ENCODE measurements at places on chromosomes 3 and 15.

DNA sequence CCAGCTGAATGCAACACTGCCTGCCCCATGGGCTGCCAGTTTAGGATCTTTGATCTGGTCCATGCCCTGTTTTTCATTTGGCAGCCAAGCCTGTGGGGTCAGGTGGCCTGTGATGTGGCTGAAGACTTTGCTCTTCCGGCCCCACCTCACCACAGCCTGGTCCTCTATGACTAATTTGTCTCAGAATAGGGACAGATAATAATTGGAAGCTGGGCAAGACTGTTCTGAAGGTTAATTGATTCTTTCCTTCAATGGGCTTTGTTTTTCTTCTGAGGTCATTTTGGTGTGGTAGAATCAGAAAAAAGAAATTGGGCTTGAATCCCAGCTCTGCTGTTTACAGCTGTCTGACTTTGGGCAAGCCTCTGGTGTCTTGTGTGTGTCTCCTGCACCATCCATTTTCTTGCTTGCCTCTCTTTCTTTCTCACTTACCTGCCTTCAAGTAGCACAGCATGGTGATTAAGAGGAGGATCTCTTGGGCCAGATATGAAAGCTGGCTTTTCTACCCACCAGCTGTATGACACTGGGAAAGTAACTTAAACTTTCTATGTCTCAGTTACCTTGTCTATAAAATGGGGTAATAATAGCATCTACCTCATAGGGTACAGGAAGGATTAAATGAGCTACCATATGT, 24.2 kb downstream of the ABHD2 start:
- peak; percentile 72 for DNase-seq

- no peak for DNase-seq
These were observed 13.1 kb upstream of the DNASE1L3 start for GRCh38 chr3:58223855-58224254.

- no peak for DNase-seq
These were observed 78.9 kb downstream of the FAM81A start for GRCh38 chr15:59516655-59517461.

DNA sequence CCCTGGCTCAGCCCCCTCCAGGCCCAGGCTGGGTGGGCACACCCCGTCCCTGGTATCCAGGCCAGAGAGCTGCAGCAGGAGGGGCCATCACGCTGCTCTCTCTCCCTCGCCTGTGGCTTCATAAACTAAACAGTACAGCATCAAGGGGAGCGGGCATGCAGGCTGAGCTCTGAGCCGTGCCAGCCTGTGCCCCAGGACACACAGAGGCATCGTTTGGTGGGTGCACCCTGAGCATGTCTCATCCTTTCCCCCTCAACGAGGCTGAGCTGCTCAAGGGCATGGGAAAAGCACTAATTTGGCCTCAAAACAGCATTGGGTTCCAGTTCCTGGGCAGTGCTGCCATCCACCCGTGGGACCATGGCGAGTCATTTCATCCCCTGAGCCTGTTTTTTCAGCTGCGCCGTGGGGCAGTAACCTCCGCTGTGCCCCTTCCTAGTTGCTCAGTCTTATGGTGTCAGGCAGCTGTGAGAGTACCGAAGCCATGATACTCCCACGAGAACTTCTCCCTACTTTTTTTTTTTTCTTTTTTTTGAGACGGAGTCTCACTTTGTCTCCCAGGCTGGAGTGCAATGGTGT, 79.6 kb downstream of the CPN2 start:
- DNase-seq: peak; percentile 40

GRCh38 chr3:68334367-68334986, 597.9 kb downstream of the TAFA4 start:
- DNase-seq: no peak

DNA sequence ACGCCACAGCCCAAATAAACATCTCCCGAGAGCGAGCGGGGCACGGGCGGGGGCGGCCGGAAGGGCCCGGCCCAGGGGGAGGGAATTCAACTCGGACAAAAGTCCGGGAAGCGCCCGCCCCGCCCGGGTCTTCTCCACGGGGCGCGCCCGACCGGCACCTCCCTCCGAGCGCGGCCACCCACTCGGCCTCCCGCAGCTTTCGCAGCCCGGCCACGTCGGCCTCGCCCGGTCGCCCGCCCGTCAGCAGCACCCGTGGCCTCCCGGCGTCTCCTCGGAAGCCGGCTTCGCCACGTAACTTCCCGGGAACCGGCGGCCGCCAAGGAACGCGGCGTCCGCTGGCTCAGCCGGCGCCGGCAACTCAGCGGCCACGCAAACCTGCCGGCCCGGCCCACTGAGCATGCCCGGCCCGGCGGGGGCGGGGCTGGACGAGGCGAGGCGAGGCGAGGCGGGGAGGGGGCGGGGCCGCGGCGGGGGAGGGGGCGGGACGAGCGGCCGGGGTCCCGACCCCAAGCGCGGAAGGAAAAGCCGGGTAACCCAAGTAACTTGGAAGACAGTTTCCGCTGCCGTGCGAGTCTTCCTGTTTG, at the start of gene TJP1:
Gene TJP1, minus strand, starts transcription at position 369 of the 584 bp plus-strand sequence. CDS start 440 bp downstream, outside the sequence.
- peak; percentile 58 for DNase-seq

GRCh38 chr15:67142767-67143100, 77.3 kb downstream of the SMAD3 start:
- peak; percentile 85 for DNase-seq

- DNase-seq: no peak
These were observed 97.8 kb downstream of the SQOR start for GRCh38 chr15:45732662-45733061.

DNA sequence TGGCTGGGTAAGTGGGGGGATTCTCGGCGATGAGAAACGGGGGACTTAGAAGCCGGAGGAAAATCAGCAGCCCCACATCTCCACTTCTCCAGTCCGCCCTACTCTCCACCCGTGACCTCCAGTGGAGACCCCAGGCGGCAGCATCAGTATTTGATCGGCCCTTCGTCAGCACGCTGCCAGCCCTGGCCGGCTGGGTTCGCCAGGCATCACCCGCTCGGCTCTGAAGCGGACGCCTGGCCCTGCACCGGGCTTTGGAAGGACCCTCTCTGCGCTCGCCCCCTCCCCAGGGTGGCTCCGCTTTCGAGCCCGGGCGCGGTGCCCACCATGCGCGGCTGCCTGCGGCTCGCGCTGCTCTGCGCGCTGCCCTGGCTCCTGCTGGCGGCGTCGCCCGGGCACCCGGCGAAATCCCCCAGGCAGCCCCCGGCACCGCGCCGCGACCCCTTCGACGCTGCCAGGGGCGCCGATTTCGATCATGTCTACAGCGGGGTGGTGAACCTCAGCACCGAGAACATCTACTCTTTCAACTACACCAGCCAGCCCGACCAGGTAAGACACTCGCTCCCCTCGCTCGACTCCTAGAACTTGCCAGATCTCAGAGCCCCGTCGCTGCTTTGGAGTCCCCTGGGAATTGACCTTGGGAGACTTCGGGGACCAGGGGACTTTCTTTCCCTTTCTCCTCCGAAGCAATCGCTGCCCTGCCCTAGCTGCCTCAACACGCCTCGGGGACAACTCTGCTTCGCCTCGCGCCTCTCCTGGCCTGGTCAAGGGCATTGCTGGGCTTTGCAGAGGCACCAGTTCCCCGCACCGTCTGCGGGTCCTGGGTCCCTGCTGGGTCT, 561 bp downstream of the SIDT1 start:
- no peak for DNase-seq

Data from fibroblast of mammary gland (primary cell).